CD4-positive, alpha-beta T cell treated with Interleukin-15 for 4 hours (primary cell): ENCODE measurements at places on chromosomes 12 and 14.

DNA sequence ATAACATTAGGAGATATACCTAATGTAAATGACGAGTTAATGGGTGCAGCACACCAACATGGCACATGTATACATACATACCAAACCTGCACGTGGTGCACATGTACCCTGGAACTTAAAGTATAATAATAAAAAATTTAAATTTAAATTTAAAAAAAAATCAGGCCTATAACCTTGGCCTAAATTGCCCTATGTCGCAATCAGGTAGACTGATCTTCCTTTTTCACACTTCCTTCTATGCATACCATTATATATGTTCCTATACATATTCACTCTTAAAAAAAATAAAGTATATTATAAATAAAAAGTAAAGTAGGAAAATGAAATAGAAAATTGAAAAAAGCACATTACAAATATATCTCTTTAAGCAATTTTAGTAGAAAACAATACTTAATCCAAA is 117.7 kb upstream of the GARIN2 start:
- DNase-seq, result no peak

- DNase-seq, result no peak
Measured at GRCh38 chr14:85542623-85543022, 12.7 kb downstream of the FLRT2 start.

DNA sequence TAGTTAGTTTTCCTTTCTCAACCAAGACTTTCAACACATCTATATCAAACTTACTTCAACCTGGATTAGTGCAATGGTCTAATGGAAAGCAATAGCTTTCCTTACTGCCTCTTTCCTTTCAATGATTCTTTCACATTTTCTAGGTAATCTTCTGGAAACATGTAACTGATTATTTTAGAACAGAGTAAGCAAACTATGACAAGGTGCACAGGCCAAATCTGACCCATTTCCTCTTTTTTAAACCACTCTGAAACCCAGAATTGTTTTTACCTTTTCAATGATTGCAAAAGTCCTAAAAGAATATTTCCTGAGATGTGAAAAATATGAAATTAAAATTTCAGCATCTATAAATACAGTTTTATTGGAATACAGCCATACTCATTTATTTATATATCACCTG is 81.6 kb upstream of the TMTC2 start:
- no peak for DNase-seq

- DNase-seq, result no peak
Measured at GRCh38 chr12:92431146-92431545, 271.6 kb upstream of the PLEKHG7 start.

GRCh38 chr12:118846416-118846815 is 134.9 kb upstream of the SRRM4 start:
- no peak for DNase-seq

GRCh38 chr12:65019696-65020234 is 101.3 kb downstream of the WIF1 start:
- DNase-seq, result no peak

DNA sequence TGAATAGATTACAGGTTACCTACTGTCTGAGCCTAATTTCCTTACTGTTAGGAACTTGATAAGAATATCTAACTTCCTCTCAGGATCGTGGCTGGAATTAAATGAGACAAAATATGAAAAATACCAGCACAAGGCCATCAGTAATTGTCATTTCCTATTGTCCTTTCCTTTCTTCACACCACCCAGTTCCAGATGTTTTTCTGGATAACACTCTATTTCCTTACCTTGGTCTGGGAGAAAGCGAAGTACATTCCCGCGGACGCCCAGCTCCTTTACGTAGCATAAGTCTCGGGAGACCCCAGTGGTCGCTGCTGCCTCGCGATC is 376 bp downstream of the GDF3 start:
- DNase-seq, result no peak

- no peak for DNase-seq
Measured at GRCh38 chr12:69386921-69387320, 27.4 kb downstream of the YEATS4 start.

DNA sequence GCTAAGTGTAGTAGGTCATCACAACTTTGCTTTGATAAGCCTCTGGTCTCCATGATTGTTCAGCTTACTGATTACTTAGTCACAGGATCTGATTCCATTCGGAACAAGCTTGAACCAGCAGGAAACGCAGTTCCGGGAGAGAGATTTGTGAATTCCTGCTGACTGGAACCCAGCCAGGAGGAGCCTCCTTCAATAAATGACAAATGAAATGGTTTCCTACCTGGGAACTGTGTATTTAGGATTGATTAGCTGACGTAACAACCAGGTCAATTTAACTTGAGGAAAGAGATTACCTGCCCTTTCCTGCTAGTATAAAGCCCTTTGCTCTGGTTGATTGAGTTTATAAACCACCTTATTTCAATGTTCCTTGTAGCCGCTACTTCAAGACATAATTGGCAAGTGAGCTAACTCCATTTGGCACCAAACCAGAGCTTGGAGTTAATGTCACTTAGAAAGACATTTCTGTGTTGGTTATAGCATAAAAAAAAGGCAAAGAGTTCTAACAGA is 35.1 kb upstream of the KCNH3 start:
- DNase-seq, result no peak

GRCh38 chr14:79543967-79544697 is 667.2 kb downstream of the DIO2 start:
- no peak for DNase-seq

DNA sequence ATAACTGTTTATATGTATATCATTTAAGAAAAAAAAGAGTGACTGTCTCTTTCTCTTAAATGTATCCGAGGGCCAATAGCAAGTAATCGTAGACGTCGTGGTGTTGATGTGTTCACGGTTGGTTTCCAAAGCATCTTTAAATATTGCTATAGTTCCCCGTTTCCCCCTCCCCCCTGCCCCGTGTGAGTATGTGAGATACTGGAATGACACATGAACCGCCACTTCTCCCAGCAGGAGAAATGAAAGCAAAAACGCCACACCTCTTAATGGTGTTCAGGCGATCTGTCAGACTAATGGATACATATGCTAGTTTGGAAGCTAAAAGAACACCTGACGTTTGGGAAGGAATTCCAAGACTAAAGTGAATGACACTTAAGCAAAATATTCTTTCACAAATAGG is 258.3 kb downstream of the FOXN3 start:
- DNase-seq, result no peak

DNA sequence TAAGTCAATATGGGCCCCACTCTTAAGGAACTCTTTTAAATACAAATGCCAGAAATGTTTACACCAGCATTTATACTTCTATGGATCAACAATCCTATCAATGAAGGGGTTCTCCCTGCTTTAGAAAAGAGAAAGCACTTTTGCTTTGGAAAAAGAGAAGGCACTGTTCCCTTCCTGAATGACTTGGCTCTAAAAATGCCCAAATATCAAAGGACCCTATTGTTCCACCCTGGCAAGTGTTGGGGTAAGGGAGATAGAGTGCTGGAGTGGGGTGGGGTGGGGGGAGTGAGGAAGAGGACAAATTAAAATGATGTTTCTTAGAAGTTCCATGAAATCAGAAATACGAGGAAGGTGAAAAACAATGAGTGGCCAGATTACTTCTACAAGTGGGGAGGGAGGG is 131.6 kb upstream of the GRIN2B start:
- no peak for DNase-seq

GRCh38 chr12:90174198-90174510 is 465.5 kb upstream of the ATP2B1 start:
- no peak for DNase-seq

DNA sequence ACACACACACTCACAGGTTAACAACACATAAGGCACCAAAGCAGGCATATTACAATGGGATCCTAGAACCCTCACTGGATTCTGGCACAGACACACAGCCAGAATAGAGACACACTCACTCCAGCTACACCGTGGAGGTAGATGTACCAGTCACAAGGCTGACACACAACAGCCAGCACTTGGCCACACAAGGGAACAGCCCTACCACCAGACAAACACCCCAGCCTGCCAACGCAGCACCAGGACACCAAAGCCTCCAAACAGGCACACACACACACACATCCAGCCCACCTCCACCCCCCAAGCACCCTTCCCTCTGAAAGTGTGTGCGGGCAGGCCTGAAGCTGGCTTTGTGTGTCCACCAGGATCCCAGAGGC is 10.9 kb upstream of the ITGB7 start:
- no peak for DNase-seq

- no peak for DNase-seq
Measured at GRCh38 chr12:1502831-1503230, 91.5 kb downstream of the FBXL14 start.

- peak; percentile 92 for DNase-seq
Measured at GRCh38 chr14:104768437-104769323, 15.7 kb downstream of the SIVA1 start.

GRCh38 chr14:37027188-37027824 is 145.1 kb downstream of the SLC25A21 start:
- DNase-seq, result no peak

GRCh38 chr12:19390051-19390598 is 49.2 kb upstream of the AEBP2 start:
- DNase-seq, result no peak

DNA sequence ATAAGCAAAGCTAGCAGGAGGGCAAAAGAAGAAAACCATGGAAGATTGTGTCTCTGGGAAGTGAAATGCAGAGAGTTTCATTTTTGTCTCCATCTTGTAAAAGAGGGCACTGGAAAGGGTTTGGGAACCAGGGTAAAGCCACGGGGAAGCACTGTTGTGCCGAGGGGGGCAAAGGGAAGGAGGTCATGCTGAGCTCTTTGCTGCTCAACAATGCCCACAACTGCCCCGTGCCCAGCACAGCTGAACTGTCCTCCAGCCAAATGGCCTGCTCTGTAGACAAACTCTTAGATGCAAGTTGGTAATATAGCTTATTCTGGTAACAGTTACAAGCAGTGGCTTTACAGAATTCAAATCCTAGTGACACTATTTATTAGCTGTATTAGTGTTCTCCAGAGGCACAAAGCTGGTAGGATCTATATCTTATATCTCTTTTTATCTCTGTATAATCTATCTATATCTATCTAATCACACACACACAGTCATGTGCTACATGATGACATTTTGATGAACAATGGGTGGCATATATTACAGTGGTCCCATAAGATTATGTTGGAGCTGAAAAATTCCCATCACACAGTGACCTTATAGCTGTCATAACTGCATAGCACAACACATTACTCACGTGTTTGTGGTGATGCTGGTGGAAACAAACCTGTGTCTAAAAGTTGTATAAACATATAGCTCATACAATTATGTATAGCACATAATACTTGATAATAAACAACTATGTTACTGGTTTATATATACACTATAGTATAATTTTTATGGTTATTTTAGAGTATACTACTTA is 203.4 kb upstream of the DDHD1 start:
- DNase-seq, result no peak

GRCh38 chr12:112524269-112524668 is 105.5 kb downstream of the PTPN11 start:
- DNase-seq, result no peak

DNA sequence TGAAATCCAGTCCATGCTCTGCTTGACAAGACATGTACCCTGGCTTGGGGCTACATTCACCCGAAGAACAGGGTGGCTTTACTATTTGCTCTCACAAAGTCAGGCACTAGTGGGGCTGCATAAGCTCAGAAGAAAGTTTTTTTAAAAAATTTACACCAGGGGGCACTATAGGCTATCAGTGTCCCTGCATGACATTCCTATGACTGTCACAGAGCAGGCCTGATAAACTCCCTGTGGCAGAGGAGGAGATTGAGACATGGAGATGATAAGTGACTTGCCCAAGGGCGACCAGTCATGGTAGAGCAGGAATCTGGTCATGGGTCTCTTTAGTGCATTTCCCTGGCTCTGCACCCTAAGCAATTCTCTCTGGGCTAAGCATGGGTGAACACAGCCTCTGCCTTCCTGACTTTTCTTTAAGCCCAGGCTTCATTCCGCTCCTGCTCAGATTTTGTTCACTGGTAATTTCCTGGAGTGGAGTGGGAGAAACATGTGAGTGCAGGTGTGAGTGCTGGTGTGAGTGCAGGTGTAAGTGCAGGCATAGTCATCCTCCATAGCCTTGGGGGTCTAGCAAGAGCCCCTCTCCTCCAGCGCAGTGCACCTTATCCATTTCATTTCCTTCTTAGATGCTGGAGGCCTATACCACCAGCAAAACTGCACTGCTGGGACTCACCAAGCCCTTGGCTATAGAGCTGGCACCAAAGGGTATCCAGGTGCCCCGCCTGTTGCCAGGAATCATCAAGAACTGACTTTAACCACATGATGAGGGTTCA is 91.6 kb downstream of the DHRS2 start:
- DNase-seq, result no peak

DNA sequence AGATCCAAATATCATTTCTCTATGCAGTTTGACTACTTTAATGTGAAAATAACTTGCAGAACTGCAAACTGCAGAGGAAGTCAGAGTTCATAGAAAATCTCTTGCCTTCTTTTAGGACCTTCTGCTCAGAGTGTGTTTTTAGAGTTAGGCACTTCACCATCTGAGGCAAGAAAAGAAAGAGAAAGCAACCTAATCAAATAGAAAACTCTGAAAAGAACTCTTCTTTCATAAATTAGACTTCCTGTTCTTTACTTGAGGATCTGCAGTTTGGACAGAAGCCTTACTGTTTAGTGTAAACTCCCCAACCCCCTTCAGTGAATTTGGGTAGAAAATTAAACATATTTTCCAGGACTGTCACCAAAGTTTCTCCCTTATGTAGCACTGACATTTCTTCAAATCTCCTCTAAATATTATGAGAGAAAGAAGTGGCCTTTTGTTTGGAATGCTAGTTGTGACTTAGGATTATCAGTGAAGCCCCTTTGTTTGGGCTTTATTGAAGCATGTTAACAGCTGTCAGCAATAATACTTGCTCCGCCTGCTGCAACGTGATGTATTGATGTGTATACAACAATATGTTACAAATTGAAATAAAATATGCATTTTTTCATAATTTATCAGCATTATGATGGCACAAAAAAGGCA is 99.5 kb downstream of the PDZRN4 start:
- DNase-seq, result no peak

DNA sequence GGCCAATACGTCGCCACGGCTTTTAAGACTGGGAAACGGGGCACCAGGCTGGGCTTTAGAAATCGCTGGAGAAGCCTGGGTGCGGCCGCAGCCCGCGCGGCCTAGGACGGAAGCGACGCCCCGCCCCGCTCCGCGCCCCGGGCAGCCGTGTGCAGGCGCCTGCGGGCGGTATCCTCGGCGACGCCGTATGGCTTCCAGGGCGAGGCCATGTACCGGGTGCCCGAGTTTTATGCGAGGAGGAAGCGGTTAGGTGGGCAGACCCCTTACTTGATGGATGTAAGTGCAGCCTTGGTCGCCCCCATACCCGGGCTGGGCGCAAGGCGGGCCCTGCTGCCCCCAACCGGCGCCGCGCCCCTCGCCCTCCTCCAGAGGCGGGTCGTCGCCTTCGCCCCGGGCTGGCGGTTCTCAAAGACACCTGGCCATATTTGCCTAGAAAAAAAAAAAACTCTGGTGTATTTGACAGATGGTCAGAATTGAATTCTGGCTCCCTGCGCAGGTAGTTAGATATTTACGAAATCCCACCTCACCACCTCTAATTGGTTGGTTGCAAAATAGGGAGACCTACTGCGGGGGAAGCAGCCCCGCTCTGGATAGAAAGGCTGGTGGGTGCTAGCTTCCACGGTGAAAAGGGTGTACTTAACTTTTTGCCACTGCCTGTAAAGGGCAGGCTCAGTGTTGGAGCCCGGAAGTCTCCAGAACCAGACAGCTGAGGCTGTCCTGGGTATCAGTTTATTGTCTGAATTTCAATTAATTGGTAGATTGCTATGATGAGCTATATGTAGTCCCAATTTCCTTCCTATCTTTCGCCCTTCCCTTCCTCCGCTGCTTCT is at the start of gene PPP1R36:
PPP1R36 (plus strand) TSS at position 171 of the 830 bp plus-strand sequence; CDS start at position 208, 37 bp downstream.
- DNase-seq, result peak; percentile 22

GRCh38 chr14:25607192-25607591 is 557.2 kb upstream of the STXBP6 start:
- DNase-seq, result no peak
